ENCODE measurements at places on chromosomes 3 and 15.

GRCh38 chr15:85910834-85911233 is 116.1 kb upstream of the KLHL25 start:
- H3K4me3 ChIP-seq = no peak overlapping the region
- H3K36me3 ChIP-seq = no peaks in the 10 kb centered on the region
- no peaks in the 10 kb centered on the region for H3K27me3 ChIP-seq

GRCh38 chr3:65761446-65762234 is 277.1 kb downstream of the MAGI1 start:
- DNase-seq = no peak
- no peaks in the 10 kb centered on the region for H3K36me3 ChIP-seq
- H3K4me3 ChIP-seq = no peak overlapping the region
- no peaks in the 10 kb centered on the region for H3K27me3 ChIP-seq
- 0 out of 2 replicates have a peak, but pooled peaks cover 5% of the 10 kb centered on the region for H3K4me1 ChIP-seq
- H3K27ac ChIP-seq = no peak overlapping the region

- H3K4me1 ChIP-seq = peaks cover 20% of the 10 kb centered on the region
- H3K4me3 ChIP-seq = peak overlapping the region; percentile 98
- H3K27me3 ChIP-seq = no peaks in the 10 kb centered on the region
- peak overlapping the region; percentile 94 for H3K27ac ChIP-seq
- H3K36me3 ChIP-seq = peaks cover 14% of the 10 kb centered on the region
Measured at GRCh38 chr3:53346514-53346913, 829 bp downstream of the DCP1A start.

DNA sequence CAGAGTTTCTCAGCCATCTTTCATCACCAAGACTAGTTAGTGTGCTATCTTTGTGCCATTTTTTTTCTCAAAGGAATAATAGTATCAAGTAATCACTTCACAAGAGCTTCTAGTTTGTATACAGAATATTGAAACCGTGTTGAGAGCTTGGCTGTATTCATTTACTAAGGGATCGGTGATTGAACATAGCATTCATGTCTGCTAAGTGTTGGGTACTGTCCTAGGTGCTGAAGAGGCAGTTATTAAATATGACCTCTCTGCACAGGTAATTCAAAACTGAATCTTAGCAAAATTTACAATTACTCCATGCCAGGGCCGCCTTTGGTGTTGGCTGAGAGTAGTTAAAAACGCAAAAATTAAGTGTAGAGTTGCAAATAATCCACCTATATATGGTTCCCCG is 355.3 kb upstream of the RORA start:
- no peaks in the 10 kb centered on the region for H3K4me1 ChIP-seq
- H3K27ac ChIP-seq = no peak overlapping the region
- DNase-seq = peak; percentile 15

GRCh38 chr3:67416703-67417102 is 237.7 kb downstream of the SUCLG2 start:
- no peaks in the 10 kb centered on the region for H3K27me3 ChIP-seq
- H3K4me3 ChIP-seq = no peak overlapping the region

GRCh38 chr15:79185199-79185598 is 94.6 kb upstream of the RASGRF1 start:
- no peak overlapping the region for H3K27ac ChIP-seq
- no peaks in the 10 kb centered on the region for H3K4me1 ChIP-seq
- H3K27me3 ChIP-seq = peaks cover 14% of the 10 kb centered on the region
- no peak overlapping the region for H3K4me3 ChIP-seq
- DNase-seq = peak; percentile 35
- no peaks in the 10 kb centered on the region for H3K36me3 ChIP-seq

- no peak overlapping the region for H3K4me3 ChIP-seq
- DNase-seq = no peak
- no peaks in the 10 kb centered on the region for H3K36me3 ChIP-seq
- peaks cover 28% of the 10 kb centered on the region for H3K4me1 ChIP-seq
Measured at GRCh38 chr3:177124882-177125281, 72.4 kb downstream of the TBL1XR1 start.

DNA sequence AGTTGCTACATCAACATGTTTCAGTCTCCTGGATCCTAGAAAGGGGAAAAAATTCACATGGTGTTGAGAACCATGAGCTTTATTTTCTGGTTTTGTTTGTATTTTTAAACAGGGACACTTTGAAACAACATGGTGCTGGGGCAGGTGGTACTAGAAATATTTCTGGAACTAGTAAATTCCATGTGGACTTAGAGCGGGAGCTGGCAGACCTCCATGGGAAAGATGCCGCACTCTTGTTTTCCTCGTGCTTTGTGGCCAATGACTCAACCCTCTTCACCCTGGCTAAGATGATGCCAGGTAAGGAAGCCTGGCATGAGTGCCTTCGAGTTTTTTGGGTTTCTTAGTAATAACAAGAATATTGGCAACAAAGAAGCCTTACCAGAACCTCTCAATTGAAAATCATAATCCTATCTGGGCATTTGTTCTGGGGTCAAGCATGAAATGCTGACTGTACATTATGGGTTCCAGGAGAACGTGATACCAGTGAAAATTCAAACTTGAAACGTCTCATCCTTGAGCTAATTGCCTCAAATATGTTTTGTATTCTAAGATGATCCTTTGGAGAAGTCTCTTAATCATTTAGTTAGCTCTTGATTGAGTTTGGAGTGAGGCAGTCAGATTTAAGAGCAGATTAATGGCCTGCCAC is 7.9 kb downstream of the ALAS1 start:
- H3K27me3 ChIP-seq = no peaks in the 10 kb centered on the region
- H3K27ac ChIP-seq = no peak overlapping the region
- no peak overlapping the region for H3K4me3 ChIP-seq
- H3K4me1 ChIP-seq = no peaks in the 10 kb centered on the region
- H3K36me3 ChIP-seq = peaks cover 78% of the 10 kb centered on the region
- DNase-seq = no peak

DNA sequence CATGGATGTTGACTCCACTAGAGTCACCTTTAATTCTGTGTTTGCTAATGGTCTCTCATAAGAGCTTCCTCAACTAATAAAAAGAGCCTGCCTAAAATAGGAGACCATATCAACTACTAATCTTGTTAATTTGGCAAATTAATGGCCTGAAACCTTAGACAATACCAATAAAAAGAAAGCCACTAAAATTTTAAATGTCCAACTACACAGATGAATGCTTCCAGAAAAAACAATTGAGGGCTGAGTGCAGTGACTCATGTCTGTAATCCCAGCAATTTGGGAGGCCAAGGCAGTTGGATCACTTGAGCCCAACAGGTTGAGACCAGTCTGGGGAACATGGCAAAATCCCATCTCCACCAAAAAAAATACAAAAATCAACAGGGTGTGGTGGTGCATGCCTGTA is 230.9 kb downstream of the NSUN3 start:
- no peak overlapping the region for H3K27ac ChIP-seq
- no peak overlapping the region for H3K4me3 ChIP-seq
- H3K36me3 ChIP-seq = no peaks in the 10 kb centered on the region
- DNase-seq = no peak
- no peaks in the 10 kb centered on the region for H3K4me1 ChIP-seq
- H3K27me3 ChIP-seq = no peaks in the 10 kb centered on the region

DNA sequence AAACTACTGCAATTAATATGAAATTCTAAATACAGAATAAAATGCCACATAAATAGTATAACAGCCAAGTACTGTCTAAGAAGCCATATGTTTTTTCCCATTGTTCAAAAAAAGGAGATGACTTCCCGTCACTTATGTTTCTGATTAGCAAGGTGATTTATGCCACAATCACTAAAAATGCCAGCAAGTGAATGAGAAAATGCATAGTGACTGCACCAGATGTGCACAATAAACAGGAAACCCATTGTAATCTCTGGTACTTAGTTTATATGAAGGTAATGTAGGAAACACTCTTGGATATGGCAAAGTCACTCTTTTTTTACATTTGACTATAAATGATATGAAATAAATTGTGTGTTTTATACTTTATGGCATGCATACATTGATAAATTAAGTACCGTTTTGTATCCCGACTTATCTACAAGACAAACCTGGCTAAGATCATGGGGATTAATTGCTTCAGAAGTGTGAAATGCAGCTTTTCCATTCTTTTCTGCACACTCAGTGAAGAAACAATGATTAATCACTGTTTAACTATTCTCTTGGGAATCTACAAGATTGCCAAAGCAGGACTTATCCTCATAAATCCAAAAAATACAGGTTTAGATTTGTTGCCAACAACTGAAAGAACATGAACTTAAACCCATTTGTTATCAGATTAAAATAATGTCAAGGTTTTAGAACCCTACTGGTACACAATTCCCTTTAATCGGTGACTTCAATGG is 164.5 kb downstream of the TBC1D5 start:
- peak; percentile 56 for DNase-seq
- no peaks in the 10 kb centered on the region for H3K36me3 ChIP-seq
- no peak overlapping the region for H3K4me3 ChIP-seq
- H3K4me1 ChIP-seq = peaks cover 23% of the 10 kb centered on the region

GRCh38 chr15:85104584-85104983 is 122.9 kb downstream of the PDE8A start:
- H3K27me3 ChIP-seq = no peaks in the 10 kb centered on the region
- no peaks in the 10 kb centered on the region for H3K4me1 ChIP-seq
- no peak for DNase-seq
- no peak overlapping the region for H3K27ac ChIP-seq
- H3K36me3 ChIP-seq = peaks cover 8% of the 10 kb centered on the region

DNA sequence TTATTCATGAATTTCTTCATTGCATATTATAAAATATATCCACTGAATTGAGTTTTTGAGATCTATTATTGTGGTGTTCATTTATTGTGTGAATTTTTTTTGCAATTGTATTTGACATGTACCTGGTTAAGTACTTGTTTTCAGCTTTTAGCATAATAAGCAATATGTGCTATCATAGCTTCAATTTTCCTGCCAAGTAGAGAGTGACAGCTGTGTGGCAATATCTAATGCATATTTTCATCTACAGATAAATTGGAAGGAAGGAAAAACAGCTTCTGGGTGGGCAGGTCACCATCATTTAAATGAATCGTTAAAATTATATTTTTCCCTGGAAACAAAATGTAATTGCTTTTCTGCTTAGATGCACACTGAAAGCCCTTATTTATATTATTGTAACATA is 296.9 kb downstream of the EPHA6 start:
- no peak overlapping the region for H3K4me3 ChIP-seq
- no peak overlapping the region for H3K27ac ChIP-seq
- H3K36me3 ChIP-seq = no peaks in the 10 kb centered on the region
- DNase-seq = no peak

DNA sequence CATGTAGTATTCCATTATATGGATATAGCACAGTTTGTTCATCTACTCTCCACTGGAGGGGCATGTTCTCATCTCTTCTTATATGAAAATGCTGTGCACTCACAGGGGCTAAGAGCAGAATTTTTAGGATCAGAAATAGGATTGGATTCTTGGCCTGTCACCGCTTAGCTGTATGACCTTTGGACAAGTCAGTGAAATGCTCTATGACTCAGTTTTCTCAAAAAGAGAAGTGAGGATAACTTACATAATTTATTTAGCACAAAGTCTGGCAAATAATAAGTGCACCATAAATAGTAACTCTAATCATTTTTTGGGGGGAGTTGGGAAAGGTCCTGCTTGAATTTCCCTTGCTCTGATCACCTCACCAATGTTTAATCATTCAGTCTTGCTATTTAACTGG is 103.7 kb upstream of the LRIG1 start:
- DNase-seq = no peak
- no peak overlapping the region for H3K27ac ChIP-seq
- H3K4me1 ChIP-seq = no peaks in the 10 kb centered on the region
- no peak overlapping the region for H3K4me3 ChIP-seq

DNA sequence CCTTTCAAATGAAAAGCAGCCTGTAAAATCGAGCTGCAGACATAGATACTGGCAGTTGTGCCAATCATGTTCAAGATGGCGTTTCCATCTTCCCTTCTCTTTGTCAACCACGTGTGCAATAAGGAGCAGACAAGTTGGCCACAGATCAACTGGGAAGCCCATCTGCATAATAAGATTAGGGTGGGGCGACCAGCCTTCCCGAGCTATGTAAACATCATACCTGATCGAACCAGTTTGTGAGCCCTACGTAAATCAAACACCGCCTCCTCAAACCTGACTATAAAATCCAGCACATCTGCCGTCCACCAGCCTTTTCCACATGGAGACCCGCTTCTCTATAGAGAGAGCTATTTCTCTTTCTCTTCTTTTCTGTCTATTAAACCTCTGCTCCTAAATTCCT is 37.2 kb downstream of the TRIM42 start:
- H3K36me3 ChIP-seq = no peaks in the 10 kb centered on the region
- no peak overlapping the region for H3K4me3 ChIP-seq
- no peak for DNase-seq

- DNase-seq = no peak
- no peak overlapping the region for H3K27ac ChIP-seq
- H3K4me3 ChIP-seq = no peak overlapping the region
- H3K36me3 ChIP-seq = no peaks in the 10 kb centered on the region
- H3K27me3 ChIP-seq = peaks cover 8% of the 10 kb centered on the region
- no peaks in the 10 kb centered on the region for H3K4me1 ChIP-seq
Measured at GRCh38 chr3:42725454-42725853, 22.9 kb upstream of the HHATL start.

GRCh38 chr3:155639462-155640055 is 105.3 kb downstream of the PLCH1 start:
- H3K4me1 ChIP-seq = no peaks in the 10 kb centered on the region
- no peaks in the 10 kb centered on the region for H3K36me3 ChIP-seq
- no peak overlapping the region for H3K27ac ChIP-seq

- H3K36me3 ChIP-seq = no peaks in the 10 kb centered on the region
- peak overlapping the region; percentile 87 for H3K27ac ChIP-seq
- peaks cover 32% of the 10 kb centered on the region for H3K4me1 ChIP-seq
- H3K4me3 ChIP-seq = no peak overlapping the region
- DNase-seq = peak; percentile 80
Measured at GRCh38 chr3:127690823-127691452, 18.2 kb downstream of the ABTB1 start.

DNA sequence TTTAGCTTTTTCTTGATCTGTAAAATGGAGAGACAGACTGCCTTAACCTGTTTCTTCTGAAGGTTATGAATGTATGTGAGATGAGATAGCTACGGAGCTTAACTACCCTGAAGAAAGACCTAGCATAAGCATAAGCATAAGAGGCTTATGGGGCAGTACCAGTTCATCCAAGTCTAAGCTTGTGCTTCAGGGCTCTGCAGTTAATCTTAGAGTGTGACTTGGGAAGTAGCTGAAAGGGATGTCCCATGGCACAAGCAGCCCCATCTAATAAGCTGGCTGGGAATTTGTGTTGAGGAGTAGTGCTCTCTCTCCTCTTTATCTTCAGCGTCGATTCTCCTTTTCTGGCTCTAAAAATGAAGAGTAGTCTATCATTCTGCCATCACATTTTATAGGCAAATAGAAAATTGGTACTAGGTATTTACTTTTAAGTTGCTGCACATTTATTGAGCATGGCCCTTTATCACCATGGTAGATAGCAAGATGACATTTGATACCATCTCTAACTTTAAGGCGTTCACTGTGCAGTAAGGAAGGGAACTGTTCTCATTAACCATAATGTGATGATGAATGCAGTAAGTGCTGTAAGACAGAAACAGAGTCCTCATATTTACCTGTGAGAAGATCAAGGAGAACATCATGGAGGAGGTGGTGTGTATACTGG is 174.5 kb upstream of the LRRFIP2 start:
- H3K27me3 ChIP-seq = no peaks in the 10 kb centered on the region
- DNase-seq = no peak
- peaks cover 49% of the 10 kb centered on the region for H3K36me3 ChIP-seq
